Epithelial cell of esophagus (primary cell): ENCODE measurements at places on chromosomes 5 and 9.

- DNase-seq = no peak
These were observed 16.1 kb downstream of the AMBP start for GRCh38 chr9:114061830-114062474.

DNA sequence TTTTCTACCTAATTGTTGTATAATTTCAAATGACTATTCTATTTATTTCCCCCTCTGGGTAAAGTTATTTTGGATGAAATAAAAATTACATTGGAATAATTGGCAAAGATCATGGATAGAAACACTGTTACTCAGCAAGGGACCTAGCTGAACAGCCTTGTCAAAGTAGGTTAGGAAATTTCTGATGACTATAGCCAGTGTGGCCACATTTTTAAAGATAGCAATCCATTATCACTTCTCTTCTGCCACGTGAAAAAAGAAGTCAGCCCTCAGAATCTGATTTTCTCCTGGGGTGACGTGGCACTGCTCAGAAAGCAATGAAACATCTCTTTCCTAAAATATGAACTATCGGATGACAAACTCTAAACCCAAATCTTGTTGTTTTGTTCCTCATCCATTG, 784.2 kb upstream of the RIOK2 start:
- DNase-seq = no peak

DNA sequence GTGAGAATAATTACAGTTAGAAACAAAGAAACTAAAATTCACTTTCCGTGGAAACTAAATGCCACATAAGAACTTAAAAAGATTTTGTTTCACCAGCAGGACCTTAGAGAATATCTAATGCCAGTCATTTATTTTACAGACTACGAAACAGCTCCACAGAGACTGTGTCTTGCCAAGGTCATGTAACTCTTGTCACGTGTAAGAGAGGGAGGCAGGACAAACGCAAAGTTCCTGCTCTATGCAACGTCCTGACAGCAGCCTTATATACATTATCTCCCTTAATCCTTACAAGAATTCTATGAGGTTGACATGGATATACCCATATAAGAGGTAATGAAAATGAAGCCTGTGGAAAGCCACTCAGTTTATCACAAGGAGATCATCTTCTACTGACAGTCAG, 39.4 kb downstream of the CTNNAL1 start:
- DNase-seq = no peak

DNA sequence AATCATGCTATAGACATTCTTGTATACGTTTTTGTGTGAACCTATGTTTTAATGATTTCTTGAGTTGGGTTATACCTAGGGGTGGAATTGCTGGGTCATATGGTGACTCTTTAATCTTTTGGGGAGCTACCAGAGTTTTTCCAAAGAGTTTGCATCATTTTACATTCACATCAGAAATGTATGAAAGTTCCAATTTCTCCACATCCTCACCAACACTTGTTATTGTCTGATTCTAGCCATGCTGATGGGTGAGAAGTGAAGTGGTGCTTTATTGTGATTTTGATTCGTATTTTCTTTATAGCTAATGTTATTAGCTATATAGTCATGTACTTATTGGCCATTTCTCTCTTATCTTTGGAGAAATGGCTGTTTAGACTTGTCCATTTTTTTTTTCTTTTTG, 18.1 kb downstream of the OCLN start:
- DNase-seq = no peak

DNA sequence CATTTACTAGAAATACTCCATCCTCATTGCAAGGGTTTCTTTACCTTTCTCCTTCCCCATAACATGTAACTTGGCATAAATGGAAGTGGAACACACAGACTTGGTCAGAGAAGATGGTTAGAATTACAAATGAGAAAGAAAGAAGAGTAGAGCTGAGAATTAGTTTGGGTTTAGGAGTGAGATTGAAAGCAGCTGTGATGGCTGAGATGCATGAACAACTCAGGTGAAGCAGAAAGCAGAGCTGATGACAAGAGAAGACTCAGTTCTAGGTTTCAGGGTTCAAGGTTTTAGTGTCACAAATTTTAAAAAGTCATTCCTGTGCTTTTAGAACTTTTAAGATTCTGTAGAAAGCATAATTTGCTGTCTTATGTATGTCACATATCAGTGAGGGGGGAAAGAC, 54.0 kb downstream of the TMEM161B start:
- DNase-seq = no peak

DNA sequence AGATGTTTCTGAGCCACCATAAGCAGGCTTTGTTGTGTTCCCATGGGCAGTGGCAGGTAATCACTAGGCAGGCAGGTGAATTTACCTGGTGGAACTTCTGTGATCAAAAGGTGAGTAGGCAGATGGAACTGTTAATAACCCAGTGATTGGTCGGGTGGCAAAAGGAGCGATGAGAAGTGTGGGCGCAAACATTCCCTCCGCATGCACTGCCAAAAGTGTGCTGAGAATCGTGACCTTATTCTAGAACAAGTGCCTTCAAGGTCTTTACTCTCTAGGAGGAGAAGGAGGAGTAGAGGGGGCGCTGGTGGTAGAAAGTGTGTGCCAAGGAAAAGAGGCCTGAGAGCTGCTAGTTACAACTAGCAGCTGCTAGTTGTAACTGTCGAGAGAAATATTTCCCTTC, 3.3 kb downstream of the OTULINL start:
- DNase-seq = no peak

DNA sequence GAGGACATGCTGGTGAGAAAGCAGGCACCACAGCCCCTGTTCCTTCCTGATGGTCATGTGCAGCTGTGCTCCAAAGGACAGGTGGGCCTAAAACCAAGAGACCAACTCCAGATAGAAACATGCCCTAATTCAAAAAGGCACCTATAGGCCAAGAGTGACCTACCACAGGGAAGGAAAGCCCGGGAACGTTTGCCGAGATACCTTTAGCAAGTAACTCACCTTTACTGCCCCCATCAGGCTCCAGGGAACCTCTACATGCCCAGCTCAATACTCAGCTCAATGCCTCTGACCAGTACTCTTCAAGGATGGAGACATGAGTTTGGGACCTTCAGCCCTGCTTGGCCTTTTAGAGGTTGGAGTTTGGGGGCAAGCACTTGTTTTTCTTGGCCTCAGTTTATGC, 172.8 kb upstream of the FSTL4 start:
- DNase-seq = peak; percentile 8

DNA sequence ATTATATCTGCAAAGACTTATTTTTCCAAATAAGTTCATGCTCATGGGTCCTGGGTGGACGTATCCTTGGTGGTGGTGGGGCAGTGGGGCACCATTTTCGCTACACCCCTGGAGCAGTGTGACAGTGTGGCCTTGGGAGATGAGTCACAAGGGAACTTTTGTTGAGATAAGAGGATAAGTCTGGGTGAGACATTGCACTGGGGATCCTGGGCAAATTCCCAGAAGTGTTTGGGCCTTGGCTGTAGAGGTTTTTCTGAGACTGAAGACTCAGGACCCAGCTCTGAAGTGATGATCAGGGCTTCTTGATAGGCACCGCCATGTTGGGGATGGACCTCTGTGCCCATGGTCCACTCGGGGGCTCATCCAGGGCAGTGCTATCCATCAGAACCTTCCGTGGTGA, 149.4 kb downstream of the MACROH2A1 start:
- no peak for DNase-seq

GRCh38 chr5:5079876-5080275, 60.3 kb upstream of the ADAMTS16 start:
- DNase-seq = no peak

GRCh38 chr5:58462623-58463230, 2.8 kb upstream of the PLK2 start:
- peak; percentile 77 for DNase-seq

- DNase-seq = no peak
These were observed 18.7 kb downstream of the CRHBP start for GRCh38 chr5:76971511-76971910.

GRCh38 chr5:59137846-59138245, 555.0 kb downstream of the RAB3C start:
- DNase-seq = no peak

DNA sequence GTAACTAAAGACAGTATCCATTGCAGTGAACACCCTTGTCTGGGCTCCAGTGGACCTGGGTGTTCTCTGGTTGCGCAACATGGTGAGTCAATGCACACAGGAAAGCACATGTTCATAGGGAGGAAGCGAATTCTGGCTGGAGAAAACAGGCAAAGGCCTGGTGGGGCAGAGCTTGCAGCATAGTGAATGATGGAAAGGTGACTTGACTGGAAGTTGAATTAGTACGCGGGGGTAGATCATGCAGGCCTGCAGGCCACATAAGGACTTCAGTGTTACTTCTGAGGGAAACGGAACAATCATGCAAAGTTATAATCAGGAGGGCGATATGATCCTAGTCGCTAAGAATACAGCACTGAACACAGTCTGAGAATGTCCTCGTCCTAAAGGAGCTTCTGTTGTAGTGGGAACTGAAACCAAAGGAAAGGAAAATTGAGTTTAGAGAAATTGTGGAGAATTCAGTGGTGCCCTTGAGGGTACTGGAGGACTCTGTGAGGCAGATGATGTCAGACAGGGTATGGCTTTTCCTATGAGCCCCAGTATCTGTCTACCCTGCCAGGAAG, 71.9 kb upstream of the RANBP3L start:
- DNase-seq = peak; percentile 98

DNA sequence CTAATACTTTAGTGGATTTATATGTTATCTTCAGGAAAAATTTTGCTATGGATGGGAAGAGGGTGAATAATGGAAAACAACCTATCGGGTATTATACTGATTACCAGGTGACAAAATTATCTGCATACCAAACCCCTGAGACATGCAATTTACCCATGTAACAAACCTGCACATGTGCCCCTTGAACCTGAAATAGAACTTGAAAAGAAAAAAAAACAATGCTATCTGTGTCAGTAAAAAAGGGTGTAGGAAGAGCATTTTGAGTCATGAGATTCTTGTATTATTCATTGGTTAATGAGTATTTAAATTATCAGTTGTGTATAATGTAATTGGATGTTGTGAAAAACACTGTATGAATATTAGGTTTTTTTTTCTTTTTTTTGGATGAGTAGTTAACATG, 75.4 kb downstream of the PRR16 start:
- DNase-seq = peak; percentile 9

DNA sequence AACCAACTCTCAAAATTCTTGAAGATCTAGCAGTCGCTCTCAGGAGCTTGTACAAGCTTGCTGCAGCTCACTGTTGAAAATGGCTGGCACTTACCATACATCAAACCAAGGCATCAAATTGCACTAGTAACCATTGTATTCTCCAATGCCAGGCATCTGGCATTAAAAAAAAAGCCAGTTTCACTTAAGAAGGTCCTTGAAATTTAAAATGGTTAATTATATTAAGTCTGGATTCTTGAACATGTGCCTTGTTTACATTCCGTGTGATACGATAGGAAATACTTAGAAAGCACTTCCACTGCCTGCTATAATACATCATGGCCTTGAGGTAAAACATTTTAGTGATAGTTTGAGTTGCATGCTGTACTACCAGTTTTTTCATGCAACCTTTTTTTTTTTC, 300.7 kb downstream of the KDM4C start:
- DNase-seq = no peak

DNA sequence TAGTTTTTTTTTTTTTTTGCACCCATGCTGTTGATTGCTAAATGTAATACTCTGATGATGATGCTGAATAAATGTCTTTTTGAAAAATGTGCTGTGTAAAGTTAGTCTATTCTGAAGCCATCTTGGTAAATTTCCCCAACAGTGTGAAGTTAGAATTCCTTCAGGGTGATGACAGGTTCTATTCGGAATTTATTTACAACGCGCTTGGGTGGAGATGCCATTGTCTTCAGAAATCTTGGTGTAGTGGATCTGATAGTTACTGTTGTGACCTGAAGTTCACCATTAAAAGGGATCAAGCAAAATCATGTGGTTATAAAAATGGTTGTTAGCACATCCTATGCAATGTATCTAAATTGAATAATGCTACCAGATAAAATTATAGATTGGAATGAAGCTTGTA, 36.3 kb upstream of the DMRT1 start:
- DNase-seq = peak; percentile 34

- no peak for DNase-seq
These were observed 14.6 kb downstream of the PAPPA start for GRCh38 chr9:116168231-116168630.

GRCh38 chr5:60287174-60287771, 393.7 kb upstream of the PDE4D start:
- DNase-seq = peak; percentile 85

- DNase-seq = no peak
These were observed 53.3 kb downstream of the LPAR1 start for GRCh38 chr9:110984890-110985437.

DNA sequence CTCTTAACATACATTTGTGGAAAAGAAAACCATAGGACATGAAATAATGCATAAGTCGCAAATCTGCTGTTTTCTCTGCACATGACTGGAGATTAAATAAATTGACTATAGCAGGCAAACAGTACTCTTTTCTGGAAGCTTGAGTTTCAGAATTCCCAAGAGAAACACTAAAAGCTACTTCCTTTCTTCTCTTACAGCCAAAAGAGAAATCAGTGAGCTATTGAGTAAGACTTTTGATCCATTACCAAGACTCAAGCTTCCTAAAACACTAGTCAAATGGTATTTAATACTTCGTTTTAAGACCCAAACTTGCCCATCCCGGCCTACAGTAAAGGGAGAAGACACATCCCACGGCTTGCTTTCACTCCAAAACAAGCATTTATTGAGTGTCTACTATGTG, 335.8 kb upstream of the PUM3 start:
- DNase-seq = no peak

DNA sequence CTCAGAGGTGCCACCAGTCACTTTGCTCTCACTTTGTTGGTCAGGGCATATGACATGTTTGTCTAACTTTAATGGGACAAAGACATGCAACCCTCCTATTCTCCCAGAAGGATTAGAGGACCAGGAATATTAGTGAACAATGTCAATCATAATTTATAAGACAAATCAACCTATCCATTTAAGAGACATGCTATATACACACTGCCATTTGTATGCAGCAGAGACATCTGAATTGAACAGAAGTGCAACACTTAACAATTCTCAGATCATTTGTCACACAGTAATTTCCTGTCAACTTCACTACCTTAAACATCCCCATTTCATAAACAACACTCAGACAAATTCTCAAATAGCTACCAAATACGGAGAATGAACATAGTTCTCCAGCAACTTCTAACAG, 273.6 kb upstream of the RGMB start:
- no peak for DNase-seq

DNA sequence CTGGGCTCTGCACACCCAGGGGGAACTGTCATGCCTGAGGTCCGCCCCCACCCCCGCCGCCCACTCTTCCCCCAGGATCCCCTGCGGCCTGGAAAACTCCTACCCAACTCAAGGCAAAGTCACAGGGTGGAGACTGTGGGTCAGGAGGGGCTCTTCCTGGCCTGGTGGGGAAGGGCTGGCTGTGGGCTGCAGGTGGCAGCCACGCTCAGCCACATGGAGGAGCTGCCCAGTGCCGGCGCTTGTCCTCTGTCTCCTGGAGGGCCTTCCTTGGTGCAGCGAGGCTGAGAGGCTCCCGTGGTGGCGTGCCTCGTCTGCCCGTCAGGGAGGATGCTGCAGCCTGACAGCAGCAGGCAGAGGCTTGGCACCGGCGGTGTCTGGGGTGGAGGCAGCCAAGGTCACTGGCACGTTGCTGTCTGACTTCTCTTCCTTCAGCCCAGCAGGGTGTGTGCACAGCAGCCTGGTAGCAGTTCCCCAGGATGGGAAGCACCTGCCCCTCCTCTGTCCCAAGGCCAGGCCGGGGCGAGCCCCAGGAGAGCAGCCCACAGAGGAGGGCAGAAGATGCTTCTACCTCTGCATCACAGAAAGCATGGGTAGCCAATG, 78.1 kb downstream of the ADAMTS2 start:
- no peak for DNase-seq

- peak; percentile 56 for DNase-seq
These were observed 248.1 kb upstream of the NREP start for GRCh38 chr5:112004867-112005622.
